ENCODE measurements at places on chromosomes 2 and 18.

GRCh38 chr2:64727843-64728463 lies 74.2 kb upstream of the SERTAD2 start:
- no peak for DNase-seq

DNA sequence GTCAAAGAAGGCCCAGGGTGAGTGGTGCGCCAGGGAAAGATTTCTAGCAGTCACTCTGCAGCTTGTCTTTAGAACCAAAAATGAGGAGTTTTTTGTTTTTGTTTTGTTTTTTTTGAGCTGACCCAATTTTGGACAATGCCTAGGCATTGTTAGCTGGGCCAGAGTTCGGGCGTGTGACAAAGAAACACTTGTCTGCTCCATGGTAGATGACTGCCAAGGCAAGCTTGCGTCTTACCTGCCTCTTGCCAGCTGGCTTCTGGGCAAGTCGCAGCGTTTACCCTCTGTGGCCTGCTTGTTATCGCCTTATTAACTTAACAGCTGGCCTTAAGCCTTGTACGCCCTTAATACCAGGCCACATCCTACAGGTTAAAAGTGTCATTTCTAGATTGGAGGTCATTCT lies 114.3 kb downstream of the GALNT1 start:
- no peak for DNase-seq

GRCh38 chr2:192960945-192961344 lies 766.2 kb upstream of the TMEFF2 start:
- DNase-seq, result no peak

GRCh38 chr2:9423922-9424272 lies 443 bp downstream of the CPSF3 start:
- no peak for DNase-seq

DNA sequence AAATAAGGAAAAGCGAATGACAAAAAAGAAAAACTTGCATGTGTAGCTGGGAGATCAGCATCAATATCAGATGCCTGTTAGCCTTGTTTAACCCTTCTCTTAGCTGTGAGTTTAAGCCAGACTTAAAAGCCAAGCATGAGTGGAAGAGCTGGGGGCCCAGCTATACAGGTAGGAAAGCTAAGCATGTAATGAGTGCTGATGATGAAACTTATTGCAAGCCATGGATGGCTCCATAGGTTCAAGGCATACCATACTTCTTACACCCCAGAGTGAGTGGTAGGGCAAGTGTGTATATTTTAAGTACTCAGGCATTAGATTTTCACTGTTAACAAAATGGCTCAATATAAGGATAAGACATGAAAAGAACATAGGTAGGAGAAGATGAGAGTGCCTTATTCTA lies 28.0 kb downstream of the RBBP8 start:
- DNase-seq, result no peak

- no peak for DNase-seq
These were observed 61.3 kb downstream of the SMAD4 start for GRCh38 chr18:51091270-51091669.

DNA sequence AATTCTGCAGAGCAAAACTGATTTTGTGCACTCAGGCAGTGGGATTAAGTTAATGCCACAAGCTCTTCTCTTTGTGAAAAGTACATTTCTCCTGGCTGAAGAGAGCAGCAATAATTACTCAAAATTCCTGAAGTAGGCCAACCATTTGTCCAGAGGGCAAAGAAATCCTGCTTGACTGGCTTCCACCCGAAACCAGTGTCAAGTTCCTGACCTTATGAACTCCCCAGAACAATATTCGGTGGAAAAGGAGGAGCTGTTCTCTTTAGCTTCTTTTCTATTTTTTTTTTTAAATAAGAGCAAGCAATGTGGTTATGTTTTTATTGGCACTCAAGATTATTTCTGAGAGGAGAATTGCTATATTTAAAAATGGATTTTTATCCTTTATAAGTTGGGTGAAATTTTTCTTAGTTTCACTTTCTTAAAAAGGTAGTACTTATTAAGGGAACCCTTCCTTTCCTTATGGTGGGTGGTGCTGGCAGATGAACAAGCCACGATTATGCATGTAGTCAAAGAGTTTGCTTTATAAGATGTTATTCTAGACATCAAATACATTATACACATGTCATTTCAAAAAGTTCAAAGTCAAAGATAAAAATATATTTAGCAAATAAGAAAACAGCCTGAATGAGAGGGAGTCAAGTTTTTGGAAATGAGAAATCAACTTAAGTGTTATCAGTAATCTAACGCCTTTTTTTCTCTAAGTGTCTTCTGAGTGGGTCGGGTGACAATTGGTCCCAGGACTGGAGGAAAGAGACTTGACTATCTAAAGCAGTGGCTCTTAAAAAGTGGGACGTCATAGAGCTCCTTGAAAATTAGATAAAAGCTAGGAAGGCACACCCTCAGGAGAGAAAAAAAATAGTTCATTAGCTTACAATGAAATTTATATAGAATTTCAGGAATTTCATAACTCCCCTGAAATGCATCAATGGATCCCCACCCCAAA lies 194.5 kb downstream of the IKZF2 start:
- DNase-seq, result no peak

DNA sequence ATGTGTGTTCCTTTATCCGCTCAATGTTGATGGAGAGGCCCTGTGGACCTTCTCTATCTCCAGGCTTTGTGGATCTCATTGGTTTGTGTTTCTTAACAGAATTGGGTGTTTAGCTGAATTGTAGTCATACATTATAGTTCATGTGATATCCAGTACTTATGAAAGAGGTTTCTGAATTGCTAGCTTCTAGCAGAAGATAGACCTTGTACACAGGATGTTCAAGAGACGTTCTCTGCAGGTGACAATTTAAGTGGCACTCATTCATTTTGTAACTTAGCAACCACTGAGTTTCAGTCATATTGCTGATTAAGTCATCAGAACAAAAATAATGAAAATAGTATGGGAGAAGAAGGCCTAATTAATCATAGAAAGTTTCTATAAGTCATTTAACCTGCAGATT lies 279.2 kb downstream of the ALPK2 start:
- no peak for DNase-seq

- peak; percentile 21 for DNase-seq
These were observed 1.3 kb downstream of the RASGRP3 start for GRCh38 chr2:33477473-33478468.

- peak; percentile 13 for DNase-seq
These were observed 238.9 kb downstream of the FHOD3 start for GRCh38 chr18:36536426-36536825.

DNA sequence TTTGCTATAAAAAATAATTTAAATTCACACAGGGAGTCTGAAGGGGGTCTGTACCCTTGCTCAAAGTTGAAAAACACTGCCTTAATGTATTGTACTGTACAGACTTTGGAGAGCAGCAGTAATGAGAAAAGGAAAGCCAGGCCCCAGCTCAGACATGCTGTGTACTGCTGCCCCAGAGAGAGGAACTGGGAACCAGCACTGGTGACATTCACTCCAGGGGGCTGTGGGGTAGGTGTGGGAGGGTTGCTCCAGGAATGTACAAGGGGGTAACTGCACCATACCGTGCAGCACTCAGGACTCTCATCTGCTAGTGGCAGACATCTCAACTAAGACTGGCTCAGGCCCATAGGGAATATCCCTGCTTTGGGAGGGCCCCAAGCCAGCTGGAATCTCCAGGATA lies 146.0 kb upstream of the RMP24 start:
- no peak for DNase-seq

DNA sequence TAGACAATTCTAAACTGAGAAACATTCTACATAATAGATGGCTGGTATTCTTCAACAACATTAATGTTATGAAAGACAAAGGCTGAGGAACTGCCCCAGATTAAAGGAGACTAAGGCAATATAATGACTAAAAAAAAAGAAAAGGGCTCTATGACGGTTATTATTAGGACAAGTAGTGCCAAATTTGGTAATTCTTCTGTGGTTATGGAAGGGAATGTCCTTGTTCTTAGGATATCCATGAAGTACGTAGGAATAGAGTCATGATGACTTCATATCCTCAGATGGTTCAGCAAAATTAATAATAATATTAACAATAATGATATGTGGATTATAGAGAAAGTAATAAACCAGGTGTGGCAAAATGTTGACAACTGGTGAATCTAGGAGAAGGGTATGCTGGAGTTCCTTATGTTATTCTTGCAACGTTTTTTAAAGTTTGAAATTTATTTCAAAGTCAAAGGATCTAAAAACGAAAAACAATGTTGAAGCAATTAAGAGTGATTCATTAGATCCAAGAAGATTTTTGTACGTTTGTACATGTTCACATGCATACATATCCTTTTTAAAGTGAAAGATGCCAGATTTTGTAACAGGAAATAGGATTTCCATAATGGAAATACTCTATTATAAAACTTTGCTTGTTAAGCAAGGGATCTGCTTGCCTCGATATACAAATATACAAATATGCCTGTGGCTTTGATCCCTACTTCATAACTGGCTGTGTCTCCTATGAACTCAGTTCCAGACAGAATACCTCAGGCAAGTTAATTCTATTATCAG lies 27.7 kb upstream of the STRN start:
- DNase-seq, result no peak

DNA sequence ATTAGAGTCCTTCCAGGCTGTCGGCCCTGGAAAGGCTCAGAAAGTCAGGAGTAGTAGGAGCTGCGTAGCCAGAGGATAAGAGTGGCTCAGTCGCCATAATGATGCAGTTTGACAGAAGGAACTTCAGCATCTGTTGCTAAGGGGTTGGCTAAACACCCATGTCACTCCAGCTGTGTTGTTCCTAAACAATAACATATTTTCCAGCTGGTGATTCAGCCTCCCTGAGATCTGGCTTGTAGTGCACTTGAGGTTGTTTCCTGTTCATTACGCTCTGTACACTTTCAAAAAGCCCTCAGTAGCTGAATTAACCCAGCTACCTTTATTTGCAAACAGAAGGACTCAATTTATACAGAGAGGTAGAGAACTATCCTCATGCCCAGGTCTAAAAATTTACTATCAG lies 39.7 kb upstream of the EPAS1 start:
- no peak for DNase-seq

DNA sequence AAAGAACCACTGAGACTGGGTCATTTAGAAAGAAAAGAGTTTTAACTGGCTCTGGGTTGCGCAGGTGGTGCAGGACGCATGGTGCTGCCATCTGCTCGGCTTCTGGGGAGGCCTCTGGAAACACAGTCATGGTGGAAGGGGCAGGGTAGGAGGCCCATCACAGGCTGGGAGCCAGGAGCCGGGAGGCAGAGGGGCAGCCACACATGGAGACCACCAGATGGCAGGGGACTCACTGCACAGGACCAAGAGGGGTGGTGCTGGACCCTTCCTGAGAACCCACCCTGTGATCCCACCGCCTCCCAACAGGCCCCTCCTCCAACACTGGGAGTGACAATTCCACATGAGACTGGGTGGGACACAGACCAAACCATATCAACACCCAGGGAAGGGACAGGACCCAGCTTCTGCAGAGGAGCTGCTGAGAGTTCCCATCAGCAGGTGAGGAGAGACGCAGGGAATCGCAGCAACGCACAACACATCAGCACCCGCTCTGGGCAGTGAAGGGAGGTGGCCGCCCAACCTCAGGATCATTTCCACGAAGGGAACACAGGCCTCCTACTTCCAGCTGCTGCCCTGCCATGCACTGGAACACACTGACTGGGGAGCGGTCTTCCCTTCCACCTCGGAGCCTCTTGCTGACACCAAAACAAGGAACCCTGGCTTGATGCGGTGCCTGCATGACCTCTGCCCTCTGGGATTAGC lies 130.7 kb downstream of the TPO start:
- DNase-seq, result no peak

- no peak for DNase-seq
These were observed 85.6 kb downstream of the PRKCE start for GRCh38 chr2:45736757-45737704.

GRCh38 chr2:118530976-118531375 lies 316.5 kb downstream of the EN1 start:
- no peak for DNase-seq
